ENCODE measurements at places on chromosomes 13 and 19.

DNA sequence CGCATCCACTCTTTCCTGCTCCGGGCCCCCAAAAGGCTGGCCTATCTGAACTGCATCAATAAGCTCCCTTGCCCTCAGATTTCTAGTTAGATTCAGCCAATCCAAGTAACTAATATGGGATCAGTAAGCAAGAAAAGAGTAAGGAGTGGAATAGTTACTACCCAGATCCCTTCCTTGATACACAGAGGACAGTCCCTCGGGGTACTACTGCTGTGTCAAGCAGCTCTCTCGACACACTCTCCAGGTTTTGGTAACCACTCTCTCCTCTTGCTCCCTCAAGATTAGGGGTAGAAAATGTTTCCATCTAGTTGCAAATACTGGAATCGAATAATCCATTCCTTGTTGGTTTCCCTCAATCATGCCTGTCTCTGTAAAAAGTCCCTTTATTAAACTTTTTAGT lies 65.4 kb downstream of the UGGT2 start:
- no peak for DNase-seq

DNA sequence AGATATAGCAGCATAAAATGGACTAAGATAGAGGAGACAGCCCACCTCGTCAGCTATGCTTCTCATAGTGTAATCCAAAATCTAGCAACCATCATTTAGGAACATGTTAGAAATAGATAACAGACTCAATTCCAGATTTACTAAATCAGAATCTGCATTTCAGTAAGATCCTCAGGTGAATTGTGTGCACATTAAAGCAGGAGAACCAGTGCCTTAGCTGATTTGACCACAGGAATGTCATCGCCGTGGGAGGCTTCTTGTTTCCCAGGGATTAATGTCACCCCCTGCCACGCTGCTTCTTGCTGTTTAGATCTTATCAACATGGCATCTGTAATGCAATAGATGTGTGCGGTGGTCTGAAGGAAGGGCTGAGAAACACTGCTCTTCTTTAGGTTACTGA lies 84.0 kb downstream of the GPC5 start:
- DNase-seq = no peak

- no peak for DNase-seq
Observed at GRCh38 chr13:19985219-19985556, 26.7 kb downstream of the ZMYM2 start.

DNA sequence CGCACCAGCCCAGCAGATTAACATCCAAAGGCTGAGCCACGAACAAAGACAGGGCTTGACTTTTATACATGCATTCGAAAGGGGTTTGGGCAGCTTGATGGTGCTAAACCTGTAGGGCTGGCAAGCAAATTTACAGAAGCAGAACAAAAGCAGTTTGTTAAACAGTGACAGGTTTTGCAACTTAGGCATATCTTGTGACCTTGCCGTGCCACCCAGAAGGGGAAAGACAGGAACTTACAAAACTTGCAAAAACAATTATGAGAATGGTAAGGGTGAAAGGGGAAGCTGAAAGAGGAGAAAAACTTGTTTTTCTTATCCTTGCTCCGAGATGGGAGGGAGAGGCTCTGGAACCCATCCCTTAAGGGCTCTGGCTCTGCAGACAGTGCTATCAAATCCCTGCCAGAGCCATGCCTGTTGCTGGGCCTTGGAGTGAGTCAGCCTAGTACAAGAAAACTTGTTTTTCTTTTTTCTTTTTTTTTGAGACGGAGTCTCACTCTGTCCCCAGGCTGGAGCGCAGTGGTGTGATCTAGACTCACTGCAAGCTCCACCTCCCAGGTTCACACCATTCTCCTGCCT lies 1325.2 kb upstream of the PRR20A start:
- DNase-seq = no peak

GRCh38 chr13:45863709-45864590 lies 12.4 kb upstream of the SIAH3 start:
- DNase-seq = no peak
